ENCODE measurements at places on chromosomes 7 and 10.
A peak's percentile ranks its signal among the peaks of the same experiment; 100 is the strongest.

DNA sequence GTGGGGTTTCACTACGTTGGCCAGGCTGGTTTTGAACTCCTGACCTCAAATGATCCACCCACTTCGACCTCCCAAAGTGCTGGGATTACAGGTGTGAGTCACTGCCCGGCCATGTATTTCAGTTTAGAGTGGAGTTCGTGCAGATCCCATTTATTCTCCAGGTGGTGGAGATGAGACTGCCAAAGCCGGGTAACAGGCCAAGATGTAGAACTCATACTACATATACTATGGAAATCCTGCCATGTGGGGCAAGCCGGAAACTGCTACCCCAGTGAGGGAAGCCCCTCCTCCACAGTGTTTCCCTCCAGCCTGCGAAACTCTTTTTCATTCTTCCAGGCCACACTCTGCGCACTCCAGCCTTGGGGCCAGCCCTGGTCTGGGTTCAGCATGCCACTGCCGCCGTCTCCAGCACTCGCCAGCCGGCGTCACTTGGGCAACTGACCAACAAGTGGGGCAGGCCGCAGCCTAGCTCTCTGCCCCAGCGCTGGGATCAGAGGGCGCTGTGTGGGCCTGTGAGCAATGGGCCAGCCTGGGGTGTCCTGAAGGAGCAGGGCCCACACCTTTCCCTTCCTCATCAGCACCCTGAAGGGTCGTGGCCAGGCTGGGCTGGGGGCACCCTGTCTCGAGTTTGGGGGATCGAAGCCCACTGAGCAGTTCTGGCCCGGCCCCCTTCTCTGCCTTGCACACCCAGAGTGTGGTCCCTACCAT is 122.0 kb downstream of the TRRAP start:
- no peak for DNase-seq

GRCh38 chr10:58930500-58930899 is 245.9 kb upstream of the PHYHIPL start:
- DNase-seq = no peak

GRCh38 chr10:52488606-52489485 is 174.8 kb downstream of the DKK1 start:
- peak; percentile 83 for DNase-seq

DNA sequence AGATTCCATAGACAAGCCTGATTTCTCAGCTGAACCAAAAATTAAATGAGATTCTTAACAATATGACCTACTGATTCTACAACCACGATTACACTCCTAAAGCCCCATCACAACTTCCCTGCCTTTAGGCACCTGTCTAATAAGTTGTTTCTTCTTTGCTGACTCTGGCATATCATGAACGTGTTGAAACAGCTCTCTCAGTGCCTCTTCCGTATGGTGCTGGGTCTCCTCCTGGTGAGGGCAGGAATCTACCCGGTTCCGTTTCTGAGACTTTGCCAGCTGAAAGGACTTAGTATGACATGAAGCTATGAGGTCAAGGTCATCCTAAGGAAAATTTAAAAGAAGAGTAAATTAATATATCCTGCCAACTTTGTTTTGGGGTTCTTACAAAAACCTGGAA is 48.6 kb downstream of the ARHGAP19 start:
- no peak for DNase-seq

GRCh38 chr7:116540743-116541142 is 15.9 kb downstream of the CAV1 start:
- DNase-seq = no peak

- DNase-seq = peak; percentile 31
Observed at GRCh38 chr7:151429560-151430331, 10.2 kb downstream of the CRYGN start.

GRCh38 chr7:133709036-133709880 is 417.9 kb upstream of the LRGUK start:
- peak; percentile 22 for DNase-seq

DNA sequence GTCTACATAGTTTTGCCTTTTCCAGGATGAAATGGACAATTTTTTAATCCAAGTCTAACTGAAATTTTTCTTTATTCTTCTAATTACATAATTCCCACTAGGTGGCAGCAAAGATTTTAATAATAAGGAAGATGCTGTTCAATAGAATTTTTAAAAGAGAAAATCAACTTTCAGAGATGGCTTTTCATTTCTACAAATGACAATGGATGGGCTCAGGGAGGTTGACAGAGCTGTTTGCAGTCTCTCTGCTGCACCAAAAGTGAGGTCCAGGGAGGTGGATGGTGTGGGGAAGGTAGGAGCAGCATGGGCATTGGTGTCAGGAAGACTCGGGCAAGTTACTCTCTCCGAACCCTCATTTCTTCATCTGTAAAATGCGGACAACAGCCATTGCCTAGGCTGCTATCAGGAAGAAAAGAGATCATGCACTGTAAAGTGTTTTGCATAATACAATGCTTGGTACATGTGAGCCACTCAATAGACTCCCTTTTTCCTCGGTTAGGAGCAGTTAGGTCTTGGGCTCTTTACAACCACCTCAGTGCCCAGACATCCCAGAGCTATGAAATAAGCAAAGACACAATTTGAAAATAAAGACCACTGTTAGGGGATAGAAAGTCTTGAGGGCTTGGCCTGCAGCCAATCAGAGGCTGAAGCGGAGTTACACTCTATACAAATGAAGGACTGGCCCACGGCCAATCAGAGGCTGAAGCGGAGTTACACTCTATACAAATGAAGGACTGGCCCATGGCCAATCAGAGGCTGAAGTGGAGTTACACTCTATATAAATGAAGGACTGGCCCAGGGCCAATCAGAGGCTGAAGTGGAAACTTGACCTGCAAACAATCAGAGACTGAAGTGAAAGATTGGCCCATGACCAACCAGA is 107.1 kb downstream of the ABLIM1 start:
- DNase-seq = peak; percentile 65

- no peak for DNase-seq
Observed at GRCh38 chr7:122724366-122724765, 21.6 kb upstream of the RNF148 start.

DNA sequence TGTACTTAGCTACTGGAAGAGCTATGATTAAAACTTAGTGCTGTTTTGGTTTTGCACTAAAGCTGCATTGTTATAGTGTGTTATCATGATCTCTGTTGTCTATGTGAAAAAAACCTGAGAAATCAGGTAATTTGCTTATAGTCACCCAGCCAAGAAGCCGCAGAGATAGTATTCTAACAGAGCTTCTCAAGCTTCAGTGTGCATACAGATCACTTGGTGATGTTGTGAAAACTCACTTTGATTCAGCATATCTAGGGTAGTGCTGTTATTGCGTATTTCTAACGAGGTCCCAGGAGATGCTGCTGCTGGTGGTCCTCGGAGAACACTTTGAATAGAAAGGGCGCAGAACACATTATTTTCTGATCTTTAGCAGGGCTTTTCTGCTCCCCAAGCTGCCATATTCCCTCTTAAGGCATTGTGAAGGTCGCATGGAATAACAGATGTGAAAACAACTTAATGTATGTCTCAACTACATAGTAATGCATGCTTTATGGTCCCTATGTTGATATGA is 68.4 kb upstream of the PDCD4 start:
- no peak for DNase-seq

GRCh38 chr10:114179148-114179547 is at the start of gene TDRD1:
TSS of gene TDRD1 (plus strand) at chr10:114179353. CDS start at chr10:114187832, 8,479 bp downstream.
- no peak for DNase-seq

- DNase-seq = no peak
Observed at GRCh38 chr10:118940386-118940785, 89.1 kb upstream of the NANOS1 start.

DNA sequence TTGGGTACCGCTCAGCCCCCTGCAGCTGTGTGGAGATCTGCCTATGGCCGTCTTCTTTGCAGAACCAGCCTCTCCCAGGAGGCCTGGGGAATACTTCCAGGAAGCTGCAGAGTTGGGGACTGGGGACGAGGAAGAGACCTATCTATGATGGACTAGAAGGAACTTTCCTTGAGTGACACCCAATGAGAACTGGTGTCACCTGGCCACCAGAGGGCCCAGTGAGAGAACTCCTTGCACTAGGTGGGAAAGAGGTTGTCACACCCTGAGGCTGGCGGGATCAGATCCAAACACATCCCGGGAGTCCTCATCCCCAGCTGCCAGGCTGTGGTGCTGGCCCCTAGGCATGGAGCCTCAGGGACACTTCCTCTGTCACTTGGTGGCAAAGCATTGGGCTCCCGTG is 4.9 kb upstream of the GRID2IP start:
- DNase-seq = no peak

DNA sequence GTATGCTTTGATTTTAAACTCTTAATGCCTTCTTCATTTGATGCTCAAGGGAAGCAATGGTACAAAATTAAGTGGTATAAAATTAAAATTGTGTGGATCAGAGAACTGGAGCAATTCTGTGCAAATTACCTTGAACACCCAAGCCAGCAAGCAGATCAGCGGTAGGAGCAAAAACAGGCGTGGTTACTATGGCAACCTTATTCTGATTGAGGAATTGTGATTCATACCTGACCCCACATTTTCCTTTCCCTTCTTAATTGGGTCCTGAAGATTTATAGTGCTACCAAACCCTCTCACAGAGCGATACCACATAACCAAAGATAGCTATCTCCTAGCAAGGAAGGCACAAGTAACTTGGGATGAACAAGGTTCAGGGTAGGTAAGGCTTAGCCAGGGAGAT is 72.5 kb upstream of the FZD1 start:
- no peak for DNase-seq

GRCh38 chr7:127899411-127899810 is 131.8 kb downstream of the LRRC4 start:
- DNase-seq = no peak

DNA sequence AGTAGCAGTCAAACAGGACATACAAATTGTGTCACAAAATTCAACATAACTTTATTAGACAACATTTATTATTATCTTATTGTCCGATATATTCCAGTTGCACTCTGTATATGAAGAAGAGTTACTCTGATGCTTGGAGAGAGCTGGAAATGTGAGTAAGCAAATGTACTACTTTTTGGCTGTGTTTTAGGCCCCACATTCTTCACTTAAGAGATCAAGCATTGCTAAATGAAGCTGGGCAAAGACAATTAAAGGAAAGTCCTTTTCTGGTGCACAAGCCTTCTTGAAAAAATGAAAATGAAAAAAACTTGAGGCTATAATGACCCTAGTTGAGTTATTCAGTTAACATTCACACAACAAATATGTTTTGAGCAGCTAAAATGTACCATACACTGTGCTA is 26.1 kb downstream of the MYPN start:
- DNase-seq = peak; percentile 76

DNA sequence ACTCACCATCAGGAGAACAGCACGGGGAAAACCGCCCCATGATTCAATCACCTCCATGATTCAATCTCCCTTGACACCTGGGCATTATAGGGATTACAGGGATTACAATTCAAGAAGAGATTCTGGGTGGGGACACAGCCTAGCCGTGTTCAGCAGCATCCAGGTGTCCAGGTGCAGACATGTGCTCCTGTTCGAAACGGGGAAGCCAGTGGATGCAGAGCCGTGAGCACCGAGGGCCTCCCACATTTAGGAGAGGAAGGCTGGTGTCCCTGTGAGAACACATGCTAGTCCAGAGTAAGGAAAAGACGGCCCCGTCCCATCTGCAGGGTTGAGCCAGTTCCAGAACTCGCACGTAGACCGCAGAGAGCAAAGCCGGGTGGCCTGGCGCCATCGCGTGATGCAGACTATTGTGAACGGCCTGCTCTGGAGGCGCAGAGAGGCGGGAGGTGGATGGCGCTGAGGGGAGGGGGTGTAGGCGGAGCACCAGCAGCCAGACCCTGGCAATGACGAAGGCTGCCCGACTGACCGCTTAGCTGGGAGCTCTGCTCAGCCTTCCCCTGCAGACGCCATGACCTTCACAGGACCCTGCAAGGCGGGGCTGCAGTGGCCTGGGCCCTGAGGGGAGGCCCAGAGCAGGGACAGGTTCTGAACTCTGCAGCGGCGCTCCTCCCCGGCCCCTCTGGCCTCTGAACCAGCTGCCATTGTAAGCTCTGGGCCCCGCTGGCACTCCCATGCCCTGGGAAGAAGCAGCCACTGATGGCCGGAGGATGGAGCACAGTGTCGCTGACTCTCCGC is 141.6 kb upstream of the TCERG1L start:
- no peak for DNase-seq

DNA sequence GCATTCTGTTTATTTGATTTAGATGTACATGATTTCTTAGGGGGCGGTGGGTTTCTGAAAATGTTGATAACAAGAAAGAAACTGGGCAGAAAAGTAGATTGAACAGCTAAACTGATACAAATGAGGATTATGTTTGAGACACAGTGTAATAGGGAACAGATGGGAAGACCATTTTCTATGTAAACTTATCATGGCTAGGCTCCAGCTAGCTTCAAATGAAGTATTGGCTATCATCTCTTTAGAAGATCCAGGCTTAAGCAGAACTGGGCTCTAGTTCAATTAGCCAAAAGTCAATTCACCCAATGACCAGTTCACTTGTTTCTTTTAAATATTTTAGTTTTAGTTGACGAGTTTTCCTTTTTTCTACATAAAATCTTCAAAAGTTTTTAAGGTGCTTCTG is 639.5 kb downstream of the ANKRD7 start:
- no peak for DNase-seq

DNA sequence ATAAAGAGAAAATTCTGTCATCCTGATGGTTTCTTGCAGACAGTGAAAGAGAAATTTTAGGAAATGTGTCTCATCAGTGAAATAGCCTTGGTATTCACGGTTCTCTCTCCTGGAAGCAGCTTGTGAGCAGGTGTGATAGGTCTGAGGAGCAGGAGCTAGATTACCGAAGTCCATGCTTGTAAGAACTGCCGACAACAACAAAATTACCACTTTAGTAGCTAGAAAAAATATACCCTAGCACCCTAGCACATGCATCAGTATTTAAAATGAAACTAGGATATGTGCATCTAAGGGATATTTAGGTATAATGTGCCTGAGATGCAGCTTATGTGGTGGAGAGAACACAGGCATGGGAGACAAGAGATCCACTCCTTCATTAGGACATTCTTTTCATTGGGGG is 82.3 kb downstream of the VPS50 start:
- DNase-seq = no peak

GRCh38 chr7:16668049-16668858 is 22.3 kb downstream of the BZW2 start:
- DNase-seq = peak; percentile 100

DNA sequence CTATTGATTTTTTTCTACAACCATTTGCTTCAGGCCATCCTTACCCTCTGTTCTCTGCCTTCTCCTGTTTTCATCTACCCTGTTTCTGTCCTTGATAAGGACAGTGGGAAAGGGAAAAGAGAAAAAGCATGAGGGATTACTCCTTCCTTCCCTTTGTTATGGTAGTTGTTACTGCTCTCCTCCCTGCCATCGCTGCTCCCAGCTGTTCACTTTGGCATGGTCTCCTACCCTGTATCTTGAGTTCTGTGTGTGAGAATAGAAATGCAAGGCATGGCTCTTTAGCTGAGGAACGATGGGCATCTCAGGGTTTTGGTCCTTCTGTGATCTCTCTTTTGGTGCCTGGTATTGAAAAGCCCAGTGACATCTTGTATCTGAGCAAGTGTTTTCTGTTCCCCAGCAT is 6.4 kb downstream of the CCSER2 start:
- DNase-seq = peak; percentile 38

GRCh38 chr7:45585628-45586027 is 11.5 kb downstream of the ADCY1 start:
- no peak for DNase-seq

DNA sequence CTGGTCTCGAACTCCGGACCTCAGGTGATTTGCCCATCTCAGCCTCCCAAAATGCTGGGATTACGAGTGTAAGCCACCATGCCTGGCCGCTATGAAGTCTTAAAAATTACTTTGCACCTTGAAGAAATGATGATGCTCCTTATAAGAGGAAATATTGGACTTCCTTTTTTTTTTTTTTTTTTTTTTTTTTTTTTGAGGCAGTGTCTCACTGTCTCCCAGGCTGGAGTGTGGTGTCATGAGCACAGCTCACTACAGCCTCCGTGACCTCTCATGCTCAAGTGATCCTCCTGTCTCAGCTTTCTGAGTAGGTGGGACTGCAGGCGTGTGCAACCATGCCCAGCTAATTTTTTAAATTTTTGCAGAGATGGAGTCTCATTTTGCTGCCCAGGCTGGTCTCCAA is 65.3 kb downstream of the KMT2E start:
- DNase-seq = no peak

Measured in fibroblast of the aortic adventitia (primary cell).